ENCODE measurements at places on chromosomes 3 and 15.
A peak's percentile ranks its signal among the peaks of the same experiment; 100 is the strongest.

DNA sequence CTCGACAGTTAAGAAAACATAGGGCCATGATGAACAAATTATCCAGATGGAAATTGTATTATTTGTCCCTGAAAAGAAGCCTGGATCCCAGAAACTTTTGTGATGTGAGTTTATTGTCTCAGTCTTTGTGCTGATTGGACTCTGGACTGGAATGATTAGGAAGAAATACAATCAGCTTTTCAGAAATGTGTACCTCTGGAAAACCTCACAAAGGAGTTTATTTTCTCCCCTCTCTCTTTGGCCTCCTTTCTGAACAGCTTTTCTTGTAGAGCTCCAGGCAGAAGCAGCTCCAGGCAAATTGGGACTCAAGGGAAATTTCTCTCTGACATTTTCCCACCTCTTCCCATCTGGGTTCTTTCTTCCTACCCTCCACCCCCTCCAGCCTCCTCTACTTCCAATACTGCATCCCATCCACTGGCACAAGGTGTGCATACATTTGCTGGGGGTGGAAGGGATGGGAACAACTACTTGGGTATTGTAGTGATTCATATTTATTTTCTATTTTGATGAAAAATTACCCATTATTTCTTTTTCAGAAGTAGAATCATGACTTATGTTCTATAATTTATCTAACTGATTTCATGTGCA, 119.7 kb downstream of the CD47 start:
- DNase-seq = no peak

DNA sequence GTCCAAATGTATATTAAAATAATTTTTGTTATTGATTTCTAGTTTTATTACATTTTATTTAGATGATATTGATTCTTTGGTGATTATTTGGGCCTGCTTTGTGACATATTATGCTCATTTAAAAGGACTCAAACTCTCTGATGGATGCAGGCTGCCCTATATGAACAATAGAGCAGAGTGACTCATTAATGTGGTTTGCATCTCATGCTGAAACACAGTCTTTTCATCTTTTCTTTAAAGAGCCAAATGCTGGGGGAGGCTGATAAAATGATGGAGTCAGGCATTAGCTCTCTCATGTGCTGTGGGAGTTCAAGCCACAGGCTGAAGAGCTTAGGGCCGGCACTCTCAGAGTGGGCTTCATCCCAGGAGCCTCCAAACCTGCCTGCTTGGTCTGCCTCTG, 7.2 kb downstream of the PLA1A start:
- DNase-seq = no peak

- DNase-seq = no peak
Measured at GRCh38 chr3:61199843-61200242, 51.4 kb downstream of the FHIT start.

DNA sequence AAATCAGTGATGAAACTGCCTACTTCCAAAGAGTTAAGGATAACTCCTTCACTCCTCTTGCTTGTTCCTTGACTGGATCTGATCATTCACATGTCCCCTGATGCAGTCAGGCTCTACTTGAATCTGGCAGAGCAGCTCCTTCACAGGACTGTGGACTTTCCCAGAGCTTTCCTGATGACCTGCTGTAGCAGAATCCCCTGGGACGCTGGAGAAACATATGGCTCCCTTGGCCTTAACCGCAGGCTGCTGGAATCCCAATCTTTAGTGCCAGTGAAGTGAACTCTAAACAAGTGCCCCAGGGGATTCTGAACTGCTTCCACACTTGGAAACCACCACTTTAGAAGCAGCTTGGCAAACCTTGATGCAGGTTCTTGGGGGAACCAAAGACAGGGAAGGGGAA, 217.8 kb downstream of the CHST2 start:
- no peak for DNase-seq

DNA sequence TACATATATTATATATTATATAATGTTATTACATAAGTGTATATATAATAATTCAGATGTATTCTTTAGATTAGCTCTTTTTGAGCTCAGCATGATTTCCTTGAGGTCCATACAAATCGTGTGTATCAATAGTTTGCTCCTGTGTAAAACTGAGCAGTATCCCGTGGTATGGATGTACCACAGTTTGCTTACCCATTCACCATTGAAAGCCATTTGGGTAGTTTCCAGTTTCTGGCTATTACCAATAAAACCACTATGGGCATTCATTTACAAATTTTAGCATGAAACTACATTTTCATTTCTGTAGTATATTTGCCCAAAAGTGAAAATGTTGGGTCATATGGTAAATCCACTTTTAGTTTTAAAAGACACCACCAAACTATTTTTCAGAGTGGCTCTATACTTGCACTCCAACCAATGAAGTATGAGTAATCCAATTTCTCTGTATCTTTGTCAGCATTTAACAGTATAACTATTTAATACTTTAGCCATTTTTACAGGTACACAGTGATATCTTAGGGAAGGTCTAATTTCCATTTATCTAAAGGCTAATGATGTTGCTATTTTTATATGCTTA, 1361.4 kb upstream of the GBE1 start:
- DNase-seq = no peak

DNA sequence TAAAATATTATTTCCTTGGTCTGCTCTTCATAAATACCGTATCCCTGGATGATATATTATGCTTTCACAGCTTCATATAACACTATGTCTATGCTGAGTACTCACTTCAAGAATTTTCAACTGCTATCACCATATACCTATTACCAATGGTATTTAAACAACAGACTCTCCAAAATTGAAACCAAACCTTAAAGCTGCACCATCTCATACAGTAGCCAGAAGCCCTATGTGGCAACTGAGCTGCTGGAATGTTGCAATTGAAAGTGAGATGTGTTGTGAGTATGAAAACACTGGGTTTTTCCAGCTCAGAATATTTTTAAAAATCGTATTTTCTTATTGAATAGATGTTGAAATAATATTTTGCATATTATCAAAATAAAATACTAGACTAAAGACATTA, 130.1 kb upstream of the GOLGA6L6 start:
- no peak for DNase-seq

DNA sequence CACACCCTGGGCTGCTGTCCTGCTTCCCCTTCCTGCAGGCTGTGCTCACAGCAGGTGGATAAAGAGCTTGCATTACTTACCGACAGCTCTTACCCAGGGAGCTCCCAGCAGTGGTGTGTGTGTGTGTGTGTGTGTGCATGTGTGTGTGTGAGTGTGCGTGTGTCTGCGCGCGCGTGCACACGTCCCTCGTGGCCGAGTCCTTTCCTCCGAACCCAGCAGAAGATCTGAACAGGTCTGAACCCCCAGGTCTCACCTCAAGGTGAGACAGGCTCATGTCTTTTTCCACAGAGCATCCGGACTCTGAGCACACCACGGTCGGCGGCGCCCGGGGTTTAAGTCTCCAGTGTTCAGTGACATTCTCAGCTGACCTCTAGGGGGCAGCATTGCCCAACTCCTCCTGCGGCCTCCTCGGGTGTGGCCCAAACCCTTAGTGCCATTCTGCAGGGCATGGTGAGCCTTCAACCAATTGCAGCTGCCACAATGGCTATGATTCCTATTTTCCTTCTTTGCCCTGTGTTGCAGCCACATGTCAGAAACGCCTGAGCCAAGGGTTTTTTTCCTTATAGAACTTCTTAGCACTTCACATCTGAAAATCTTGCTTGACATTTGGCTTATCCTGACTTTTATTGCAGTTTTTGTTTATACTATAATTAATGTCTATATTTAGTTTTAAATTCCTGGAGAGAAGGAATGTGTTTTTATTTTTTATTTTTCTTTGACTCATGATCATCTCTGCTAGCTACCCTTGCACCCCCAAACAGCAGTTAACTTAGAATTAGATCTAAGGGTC, 64.1 kb upstream of the KLHL25 start:
- peak; percentile 30 for DNase-seq

DNA sequence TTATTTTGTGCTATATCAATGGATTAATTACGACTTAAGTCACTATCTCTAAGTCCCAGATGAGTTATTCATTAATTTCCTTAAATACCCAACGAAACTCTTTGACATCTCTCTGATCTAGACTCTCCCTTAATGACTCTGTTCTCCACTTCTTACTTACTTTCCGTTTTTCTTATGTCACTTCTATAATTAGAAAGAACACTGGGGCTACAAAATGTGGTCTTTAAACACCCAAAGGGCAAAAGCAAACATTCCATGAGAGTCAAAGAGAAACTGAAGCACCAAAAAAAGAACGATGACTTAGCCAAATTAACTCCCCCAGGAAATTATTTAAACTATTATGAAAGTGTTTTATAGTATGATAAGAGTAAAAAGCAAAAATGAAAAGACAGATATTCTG, 166.4 kb upstream of the UBE2E2 start:
- DNase-seq = no peak

DNA sequence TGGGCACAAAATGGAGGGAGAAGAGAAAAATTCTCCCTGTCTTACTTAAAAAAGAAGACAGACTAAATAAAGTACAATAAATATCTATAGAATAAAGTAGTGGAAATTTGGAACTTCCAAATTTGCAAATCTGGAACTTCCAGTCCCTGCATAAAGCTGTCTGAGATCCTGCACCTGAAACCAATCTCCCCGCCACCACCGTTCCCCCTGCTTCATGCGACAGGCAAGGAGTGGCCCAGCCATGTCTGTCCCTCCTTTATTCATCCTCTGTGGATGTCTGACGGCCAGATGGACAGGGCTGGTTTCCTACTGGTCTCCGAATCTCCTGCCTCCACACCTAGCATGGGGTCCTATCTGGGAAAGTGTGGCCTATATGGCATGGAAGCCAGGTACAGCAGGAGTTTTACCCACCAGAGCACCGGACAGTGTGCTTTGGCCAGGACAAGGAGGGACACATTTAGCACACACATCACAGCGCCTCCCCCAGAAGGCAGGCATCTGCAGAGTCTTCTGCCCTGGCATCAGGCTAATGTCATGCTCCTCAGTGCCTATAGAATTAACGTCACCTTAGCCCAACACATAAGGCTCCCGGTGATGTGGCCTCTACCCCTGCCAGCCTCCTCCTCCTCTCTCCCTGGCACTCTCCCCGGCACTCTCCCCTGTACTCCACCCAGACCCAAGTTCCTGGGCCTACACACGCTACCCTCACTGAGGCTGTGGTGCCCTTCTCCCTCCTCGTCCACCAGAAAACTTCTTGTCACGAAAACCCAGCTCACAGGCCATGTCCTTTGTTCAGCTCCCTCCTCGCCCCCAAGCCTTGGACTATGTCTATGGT, 170.8 kb downstream of the XXYLT1 start:
- no peak for DNase-seq

DNA sequence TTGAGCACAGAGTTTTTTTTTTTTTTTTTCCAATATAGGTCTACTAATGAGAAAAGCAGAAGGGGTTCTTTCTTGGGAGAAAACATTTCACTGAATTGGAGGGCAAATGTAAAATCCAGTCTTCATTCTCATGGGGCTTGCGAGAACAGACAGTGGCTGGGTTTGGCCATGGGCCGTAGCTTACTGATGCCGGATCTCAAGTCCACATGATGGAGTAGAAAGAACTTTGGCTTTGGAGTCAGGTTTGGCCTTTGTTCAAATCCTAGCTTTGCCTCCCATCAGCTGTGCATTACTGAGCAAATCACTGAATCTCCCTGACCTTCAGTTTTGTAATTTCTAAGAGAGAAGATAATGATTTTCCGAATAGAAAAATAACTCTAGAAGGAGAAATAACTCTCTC, 59.7 kb downstream of the LMCD1 start:
- no peak for DNase-seq

- no peak for DNase-seq
Measured at GRCh38 chr3:109553591-109554371, 216.4 kb upstream of the DPPA4 start.

DNA sequence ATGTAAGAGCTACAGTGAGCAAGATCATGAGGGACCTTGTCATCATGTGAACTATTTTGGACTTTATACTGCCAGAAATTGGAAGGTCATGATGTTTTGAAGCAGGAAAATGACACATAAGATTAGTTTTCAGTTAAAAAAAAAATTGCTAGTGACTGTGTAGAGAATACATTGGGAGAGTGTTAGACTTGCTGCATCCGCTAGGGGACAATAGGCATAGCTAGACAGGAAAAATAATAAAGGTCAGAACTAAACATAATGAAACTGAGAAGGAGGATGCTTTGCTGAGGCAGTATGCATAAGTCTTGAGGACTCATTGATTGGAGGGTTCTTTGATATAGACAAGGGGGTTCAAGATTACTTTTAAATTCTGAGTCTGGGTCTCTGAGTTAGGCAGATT, 275.8 kb upstream of the KCNH8 start:
- no peak for DNase-seq

DNA sequence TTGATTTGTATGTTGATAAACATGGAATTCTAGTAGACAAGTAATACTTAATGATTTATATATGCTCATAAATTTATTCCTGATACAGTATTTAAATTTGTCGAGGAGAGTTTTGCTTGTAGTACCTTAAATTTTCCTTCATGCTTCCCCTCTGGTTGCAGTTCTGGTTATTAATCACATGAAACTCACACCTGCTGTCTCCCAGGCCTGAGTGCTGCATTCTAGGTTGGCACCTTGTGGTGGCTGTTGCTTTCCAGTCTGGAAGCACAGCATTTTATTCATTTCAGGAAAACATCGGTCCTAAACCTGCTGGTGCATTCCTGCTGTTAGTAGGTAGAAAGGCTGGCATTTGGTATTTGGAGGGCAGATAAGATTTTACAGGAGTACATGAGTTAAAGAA, 44.9 kb downstream of the ATP1B3 start:
- DNase-seq = no peak

- no peak for DNase-seq
Measured at GRCh38 chr3:190009614-190010013, 111.1 kb downstream of the P3H2 start.

- no peak for DNase-seq
Measured at GRCh38 chr3:13072600-13073325, 466 bp downstream of the IQSEC1 start.

DNA sequence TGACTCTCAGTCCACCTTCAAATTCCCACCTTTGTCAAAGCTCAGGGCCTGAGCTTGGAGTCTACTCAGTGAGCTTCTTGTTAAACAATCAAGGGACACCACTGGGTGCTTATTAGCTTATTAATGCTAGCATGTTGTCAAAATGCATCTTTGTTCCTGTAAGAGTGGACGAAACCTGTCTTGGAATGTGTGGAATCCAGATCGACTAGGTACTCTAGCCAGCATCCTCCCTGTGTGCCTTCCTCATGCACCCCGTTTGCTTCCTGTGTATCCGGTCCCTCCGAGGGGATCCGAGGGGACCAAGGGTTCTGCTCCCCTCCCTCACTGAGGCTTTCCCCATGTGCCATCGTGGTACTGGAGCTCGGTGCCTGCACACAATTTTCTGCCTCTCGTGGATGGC, 75.7 kb upstream of the UBE3A start:
- DNase-seq = no peak

Measured in NCI-H748 treated with DMSO at 0.1 percent for 48 hours (cell line).